ENCODE measurements at places on chromosomes 3 and 15.

DNA sequence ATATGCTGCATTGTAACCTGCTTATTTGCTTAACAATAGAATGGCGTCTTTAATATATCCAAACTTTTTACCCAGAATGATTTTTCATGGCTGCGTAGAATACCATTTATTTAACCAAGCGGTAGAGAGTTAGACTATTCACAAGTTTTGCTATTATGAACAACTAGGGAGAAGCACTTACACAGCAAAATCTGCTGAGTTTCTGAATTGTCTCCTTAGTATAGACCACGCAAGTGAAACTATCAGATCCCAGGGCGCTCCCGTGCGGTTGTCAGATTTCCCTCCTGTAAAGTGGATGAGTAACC, 12.6 kb upstream of the ADPGK start:
- DNase-seq: peak; percentile 28

- no peak for DNase-seq
Measured at GRCh38 chr3:10194328-10195071, 29.8 kb downstream of the IRAK2 start.

DNA sequence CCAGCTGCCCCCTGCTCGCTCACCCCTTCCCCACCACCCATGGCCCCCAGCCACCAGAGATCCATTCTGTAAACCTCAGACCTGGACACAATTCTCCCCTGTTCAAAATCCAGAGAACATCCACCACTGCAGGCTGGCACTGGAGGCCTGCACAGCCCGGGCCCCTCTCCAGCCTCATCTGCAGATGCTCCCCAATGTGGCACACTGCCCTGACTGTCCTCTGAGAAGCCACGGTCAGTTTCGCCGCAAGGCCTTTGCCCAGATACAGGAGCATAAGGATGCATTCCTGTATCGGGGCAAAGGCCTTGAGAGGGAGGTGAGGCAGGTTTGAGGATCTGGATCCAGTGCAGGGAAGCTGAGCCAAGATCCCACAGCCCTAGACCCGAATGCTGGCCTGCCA, 175.4 kb upstream of the LINGO1 start:
- no peak for DNase-seq

GRCh38 chr3:71064956-71065763, 518.4 kb downstream of the FOXP1 start:
- peak; percentile 44 for DNase-seq

- no peak for DNase-seq
Measured at GRCh38 chr15:78684657-78685056, 43.6 kb upstream of the CHRNB4 start.

DNA sequence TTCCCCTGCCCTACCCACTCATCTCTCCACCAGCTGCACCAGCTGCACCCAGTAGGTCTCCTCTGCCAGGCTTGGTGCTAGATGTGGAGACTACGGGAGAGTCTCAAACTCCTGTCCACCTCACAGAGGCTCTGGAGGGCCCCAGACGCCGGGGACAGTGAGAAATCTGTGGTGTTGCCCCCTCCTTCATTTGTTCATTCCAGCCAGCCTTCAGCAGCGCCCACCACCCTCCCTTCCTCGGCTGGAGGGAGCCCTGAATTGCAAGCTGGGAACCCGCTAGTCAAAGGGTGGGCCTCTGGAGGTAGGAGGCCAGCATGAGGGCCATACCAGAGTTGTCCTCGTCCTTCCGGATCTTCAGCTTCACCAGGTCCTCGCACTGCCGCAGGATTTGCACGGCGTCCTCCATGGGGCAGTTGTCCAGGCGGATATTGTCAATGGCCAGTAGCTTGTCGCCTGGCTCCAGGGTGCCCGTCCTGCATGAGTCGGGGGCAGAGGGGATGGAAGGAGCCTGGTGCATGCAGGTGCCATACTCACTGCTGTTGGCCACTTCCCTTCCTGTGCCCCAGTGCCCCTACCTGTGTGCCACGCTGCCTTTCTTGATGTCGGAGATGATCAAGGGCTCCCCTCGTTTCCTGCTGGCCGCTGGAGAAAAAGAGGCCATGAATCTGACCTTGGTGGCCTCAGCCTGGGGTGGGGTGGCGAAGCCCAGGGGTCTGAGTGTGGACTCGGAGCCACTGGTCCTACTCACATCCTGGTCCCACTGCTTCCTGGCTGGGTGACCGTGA, 29.1 kb downstream of the GRIP2 start:
- no peak for DNase-seq

All from fibroblast of skin of scalp (primary cell).